ENCODE measurements at places on chromosomes 4 and X.

DNA sequence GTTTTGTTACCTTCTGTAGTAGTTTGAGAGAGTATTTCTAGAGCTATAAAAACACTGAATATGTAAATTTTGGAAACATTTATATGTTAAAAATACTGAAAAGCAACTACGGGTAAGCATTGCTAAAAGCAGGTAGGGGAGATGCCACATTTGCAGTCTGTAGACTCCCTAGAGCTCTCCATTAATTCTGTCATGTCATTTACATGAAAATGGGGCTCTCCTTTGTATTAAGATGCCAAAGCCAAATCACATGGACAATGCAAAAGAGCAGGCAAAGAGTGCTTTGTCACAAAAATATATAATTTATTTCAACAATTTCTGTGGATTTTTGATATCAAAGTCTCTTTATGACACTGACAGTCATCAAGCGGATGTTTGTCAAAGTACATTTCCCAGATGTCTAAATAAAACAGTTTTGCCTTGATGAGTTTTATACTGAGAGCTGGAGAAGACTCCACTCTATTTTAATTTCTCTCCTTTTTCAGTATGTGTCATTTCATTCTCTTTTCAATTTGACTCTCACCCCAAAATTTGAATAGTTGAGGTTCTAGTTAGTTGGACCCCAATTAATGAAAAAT is 51.8 kb downstream of the LDB2 start:
- no peak for DNase-seq

DNA sequence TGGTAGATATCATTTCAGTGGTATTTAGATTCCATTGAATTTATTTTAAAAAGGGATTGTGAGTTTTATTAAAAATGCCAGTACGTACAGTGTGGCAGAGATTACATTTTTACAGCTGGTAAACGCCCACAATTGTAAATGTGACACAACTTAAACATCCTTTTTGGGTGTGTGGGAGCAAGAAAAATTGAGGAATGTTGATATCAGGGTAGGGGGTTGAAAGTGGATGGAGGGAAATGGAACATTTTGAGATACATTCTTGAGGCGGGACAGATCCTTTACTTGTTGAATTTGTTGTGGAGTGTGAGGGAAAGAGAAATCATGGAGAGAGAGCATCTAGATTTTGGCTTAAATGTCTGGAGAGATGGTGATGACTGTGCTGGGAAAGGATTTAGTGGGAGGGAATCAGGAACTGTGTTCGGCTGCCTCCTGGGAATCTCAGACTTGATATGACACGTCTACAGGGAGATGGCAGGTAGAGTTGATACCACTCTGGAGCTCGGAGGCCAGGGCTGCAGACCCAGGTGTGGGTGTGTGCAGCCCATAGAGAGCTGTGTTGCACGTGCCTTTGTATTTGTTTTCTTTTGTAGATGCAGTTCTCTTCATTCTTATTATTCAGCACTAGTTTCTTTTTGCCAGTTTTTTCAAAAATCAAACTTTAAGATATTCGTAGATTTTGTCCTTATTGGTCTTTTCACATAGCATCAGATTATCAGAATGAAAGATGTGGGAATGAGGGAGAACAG is 10.8 kb downstream of the TMEM131L start:
- DNase-seq, result no peak

DNA sequence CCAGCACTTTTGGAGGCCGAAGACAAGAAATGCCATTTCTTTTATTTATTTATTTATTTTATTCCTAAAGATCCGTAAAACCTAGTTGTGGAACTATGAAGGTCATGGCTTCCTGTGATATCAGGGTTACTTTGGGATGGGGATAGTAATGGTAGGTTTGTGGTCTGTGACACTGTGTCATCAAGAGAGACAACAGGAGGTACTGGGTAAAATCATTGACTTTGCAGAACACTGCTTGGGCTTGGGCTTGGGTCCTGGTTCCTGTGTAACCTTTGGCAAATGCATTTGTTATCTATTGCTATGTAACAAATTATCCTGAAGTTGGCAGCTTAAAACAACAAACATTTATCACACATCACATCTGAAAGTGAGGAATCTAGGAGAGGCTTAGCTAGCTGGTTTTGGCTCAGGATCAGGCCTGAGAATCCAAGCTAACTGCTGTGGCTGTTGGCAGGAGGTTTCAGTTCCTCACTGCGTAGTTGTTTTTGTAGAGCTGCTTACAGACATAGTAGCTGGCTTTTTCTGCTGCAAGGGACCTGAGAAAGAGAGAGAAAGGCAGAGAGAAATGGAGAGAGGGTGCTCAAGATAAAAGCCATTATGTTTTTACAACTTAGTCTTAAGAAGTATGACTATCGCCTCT is 576.4 kb upstream of the SLIT2 start:
- DNase-seq, result no peak

DNA sequence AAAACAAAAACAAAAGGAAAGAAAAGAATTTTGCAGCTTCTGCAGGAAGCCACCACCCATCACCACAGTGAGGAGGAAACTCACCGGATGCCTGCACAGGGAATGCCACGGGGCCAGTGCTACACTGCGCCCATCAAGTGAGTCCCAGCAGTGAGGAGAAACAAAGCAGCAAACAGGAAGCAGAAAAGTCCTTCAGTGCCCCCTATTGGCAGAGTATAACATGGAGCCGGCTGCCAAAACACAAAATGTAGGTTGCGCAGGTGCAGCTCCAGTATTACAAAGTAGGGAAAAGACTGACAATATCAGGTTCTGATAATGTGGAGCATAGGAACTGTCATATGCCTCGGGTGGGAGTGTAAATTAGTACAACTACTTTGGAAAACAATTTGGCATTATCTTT is 23.3 kb upstream of the SCML2 start:
- no peak for DNase-seq

- DNase-seq, result no peak
Observed at GRCh38 chrX:108833993-108834392, 97.6 kb upstream of the IRS4 start.

DNA sequence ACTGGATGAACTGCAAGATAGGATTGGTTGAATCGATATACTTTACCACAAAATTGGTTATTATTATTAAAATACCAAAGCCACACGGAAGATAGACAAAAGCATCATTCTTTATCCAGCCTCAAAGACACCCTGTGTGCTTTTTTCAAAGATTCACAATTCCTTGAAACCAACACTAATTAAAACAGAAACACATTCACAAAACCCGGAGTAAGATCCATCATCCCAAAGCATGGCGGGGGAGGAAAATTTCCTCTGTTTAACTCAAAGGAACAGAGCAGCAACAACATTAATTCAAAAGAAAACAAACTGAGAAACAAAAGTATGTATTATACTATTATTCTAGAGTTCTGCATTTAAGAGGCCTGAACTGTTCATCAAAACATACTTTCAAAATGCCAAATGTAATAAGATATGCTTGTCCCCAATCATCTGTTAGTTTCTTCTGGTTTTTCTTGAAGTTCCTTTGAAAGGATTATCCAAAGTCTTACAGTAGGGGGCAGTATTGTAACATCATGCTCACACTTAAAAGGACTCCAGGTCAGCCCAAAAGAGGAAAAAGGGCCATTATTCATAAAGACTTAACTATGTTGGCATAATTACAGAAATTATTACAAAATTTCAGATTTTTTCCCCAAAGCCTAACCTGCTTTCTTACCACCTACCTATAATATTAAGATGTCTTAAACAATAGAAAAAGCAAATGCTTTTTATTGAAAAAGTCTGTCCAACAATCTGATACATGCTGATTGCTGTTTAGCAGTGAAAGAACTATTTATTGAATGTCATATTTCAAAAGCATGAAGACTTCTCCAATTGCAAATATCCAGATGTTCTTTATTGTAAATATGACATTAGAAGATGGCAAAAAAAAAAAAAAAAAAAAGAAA is 168.7 kb downstream of the SCFD2 start:
- no peak for DNase-seq

GRCh38 chrX:70301716-70302115 is 11.8 kb downstream of the KIF4A start:
- no peak for DNase-seq

GRCh38 chr4:139559089-139559479 is 3.1 kb upstream of the SETD7 start:
- no peak for DNase-seq

- no peak for DNase-seq
Observed at GRCh38 chrX:150694738-150695410, 1.7 kb downstream of the MTMR1 start.

- DNase-seq, result no peak
Observed at GRCh38 chr4:110663738-110664444, 41.0 kb upstream of the PITX2 start.

DNA sequence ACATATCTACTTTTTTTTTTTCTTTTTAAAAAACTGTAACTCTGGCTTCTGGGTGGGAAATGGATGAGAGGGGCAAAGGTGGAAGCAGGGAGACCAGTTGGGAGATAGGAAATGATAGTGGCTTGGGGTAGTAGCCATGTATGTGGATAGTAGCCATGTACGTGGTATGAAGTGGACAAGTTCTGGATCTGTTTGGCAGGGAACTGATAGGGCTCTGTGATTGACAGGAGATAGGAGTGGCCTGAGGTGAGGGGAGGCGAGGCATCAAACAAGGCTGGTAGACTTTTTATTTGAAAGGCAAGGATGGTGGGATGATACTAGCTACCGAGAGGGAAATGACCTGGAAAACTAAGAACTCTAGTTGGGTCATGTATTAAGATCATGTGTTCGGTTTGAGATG is 117.8 kb downstream of the AFF1 start:
- DNase-seq, result no peak

GRCh38 chr4:11966782-11967181 is 538.1 kb upstream of the HS3ST1 start:
- DNase-seq, result no peak

DNA sequence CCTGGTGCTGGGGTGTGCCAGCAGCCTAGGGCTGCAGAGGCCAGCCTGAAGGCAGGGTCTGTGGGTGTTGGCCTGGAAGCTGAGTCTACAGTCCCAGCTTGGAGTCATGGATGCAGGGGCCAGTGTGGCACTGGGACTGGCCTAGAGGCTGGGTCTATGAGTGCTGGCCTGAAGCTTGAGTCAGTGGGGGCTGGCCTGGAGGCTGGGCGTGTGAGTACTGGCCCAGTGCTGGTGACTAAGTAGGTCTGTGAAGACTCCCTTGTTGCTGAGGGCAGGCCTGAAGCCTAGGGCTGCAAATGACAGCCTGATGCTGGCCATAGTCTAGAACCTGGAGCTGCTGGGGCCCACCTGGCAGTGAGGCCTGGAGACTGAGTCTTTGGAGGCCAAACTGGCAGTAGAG is 31.3 kb upstream of the ALG13 start:
- DNase-seq, result no peak

- DNase-seq, result no peak
Observed at GRCh38 chr4:105352826-105353225, 121.0 kb downstream of the PPA2 start.

- no peak for DNase-seq
Observed at GRCh38 chrX:37711991-37712390, 26.4 kb downstream of the XK start.

GRCh38 chrX:150361777-150362351 is 1.3 kb upstream of the MAMLD1 start:
- DNase-seq, result no peak

DNA sequence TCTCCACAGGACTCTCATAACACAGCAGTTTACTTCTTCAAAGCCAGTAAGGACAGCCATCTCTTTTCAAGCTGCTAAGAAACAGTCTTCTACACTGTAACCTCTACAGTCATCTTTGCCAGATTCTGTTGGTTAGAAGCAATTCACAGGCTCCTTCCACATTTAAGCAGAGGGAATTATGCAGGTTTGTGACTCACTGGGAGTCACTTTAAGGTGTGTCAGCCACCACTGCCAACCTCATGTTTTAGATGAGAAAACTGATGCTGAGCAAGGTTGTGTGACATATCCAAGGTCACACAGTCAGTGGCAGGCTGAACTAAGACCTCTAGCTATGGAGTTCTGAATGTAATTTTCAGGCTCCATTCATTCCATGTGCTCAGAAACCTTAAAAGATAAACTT is 143.5 kb downstream of the QDPR start:
- DNase-seq, result no peak

DNA sequence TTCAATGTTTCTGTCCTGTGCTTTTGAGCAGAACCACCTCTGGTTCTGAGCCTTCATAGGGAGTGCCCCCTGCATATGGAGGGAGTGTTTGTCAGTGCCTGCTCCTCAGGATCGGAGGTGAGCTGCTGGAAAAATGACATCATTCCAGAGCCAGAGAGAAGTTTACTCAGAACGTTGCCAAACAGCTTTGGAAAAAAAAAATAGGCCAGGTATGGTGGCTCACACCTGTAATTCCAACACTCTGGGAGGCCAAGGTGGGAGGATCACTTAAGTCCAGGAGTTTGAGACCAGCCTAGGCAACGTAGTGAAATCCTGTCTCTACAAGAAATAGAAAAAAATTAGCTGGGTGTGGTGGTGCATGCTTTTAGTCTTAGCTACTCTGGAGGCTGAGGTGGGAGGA is 27.2 kb upstream of the PDLIM3 start:
- DNase-seq, result no peak

- DNase-seq, result no peak
Observed at GRCh38 chrX:87813566-87813965, 296.0 kb downstream of the KLHL4 start.

GRCh38 chrX:1336331-1336943 is at the start of gene IL3RA:
Gene IL3RA (plus strand): TSS chrX:1336785. CDS start chrX:1341766, 4,981 bp downstream.
- DNase-seq, result no peak

- DNase-seq, result no peak
Observed at GRCh38 chrX:19793471-19793870, 93.9 kb downstream of the SH3KBP1 start.

DNA sequence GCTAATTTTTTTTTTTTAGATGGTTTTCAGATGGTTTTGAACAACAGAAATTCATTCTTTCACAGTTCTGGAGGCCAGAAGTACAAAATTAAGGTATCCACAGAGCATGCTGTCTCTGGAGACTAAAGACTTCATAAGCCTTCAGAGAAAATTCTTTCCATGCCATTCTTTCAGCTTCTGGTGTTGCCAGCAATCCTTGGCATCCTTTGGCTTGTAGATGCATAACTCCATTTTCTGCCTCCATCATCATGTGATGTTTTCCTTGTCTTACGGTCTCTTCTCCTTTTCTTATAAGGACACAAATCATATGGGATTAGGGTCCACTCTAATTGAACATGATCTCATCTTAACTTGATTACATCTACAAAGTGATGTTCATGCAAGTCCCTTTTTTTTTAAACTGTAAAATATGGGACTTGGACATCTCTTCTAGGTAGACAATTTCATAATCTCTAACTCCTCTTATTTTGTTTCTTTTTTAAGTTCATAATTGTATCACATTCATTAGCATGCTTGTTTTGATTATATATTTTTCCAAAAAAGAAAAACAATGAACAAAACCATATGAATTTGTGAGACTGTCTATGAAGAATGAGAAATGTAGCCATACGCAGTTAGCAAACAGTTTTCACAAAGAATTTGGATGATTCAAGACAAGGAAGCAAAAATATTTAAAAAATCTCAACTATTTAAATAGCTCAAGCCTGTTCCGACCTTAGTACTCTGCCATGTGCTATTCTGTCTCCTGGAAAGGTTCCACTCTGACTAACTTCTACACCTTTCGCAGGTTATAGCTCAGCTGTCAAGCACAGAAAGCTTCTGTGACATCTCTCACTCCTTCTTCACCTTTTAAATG is 53.1 kb upstream of the GIMD1 start:
- DNase-seq, result no peak

GRCh38 chr4:100071506-100071905 is 118.8 kb downstream of the DDIT4L start:
- DNase-seq, result no peak

GRCh38 chr4:127667116-127667515 is 34.4 kb downstream of the INTU start:
- no peak for DNase-seq

- no peak for DNase-seq
Observed at GRCh38 chr4:186739802-186740434, 16.3 kb upstream of the FAT1 start.

- no peak for DNase-seq
Observed at GRCh38 chr4:187236209-187236890, 512.7 kb upstream of the FAT1 start.

GRCh38 chrX:30659421-30659820 is 6.2 kb downstream of the GK start:
- DNase-seq, result no peak
